ENCODE measurements at places on chromosomes 13 and 19. TPM values are rescaled to one million over a fixed set of nuclear protein-coding genes. Genes with fewer than 3 reads are reported as not detected.
A peak's percentile ranks its signal among the peaks of the same experiment; 100 is the strongest.

DNA sequence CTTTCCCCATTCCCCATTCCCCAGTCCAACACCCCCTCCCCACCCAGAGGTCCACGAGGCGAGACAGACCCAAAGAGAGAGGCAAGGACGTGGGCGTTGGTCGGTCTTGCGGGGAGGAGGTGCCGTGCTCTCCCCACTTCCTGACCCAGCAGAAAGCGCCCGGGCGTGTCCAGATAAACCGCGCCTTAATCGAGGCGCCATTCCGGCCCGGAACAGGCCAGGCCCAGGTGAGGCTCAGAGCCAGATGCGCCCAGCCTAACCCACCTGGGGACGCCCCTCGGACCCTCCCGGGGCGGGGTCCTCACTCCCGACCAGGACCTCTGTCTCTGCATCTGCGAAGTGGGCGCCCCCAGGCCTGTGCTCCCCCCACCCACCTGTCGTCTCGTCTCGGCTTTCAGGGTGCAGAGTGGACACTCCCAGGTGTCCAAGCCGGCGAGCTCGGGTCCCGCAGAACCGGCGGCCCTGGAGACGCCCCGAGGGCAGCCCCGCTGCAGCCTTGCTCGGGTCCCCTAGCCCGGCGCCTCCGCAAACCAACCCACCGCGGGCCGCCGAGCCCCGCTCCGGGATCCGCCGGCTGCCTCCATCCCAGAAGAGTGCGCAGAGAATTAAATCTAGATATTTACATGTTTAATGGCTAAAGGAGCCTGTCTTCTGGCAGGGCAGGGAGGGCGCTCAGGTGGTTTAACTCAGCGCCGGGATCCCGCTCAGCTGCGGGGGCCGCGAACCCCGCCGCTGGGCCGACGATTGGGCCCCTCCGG is 5.0 kb upstream of the ONECUT3 start:
- no peak for DNase-seq

DNA sequence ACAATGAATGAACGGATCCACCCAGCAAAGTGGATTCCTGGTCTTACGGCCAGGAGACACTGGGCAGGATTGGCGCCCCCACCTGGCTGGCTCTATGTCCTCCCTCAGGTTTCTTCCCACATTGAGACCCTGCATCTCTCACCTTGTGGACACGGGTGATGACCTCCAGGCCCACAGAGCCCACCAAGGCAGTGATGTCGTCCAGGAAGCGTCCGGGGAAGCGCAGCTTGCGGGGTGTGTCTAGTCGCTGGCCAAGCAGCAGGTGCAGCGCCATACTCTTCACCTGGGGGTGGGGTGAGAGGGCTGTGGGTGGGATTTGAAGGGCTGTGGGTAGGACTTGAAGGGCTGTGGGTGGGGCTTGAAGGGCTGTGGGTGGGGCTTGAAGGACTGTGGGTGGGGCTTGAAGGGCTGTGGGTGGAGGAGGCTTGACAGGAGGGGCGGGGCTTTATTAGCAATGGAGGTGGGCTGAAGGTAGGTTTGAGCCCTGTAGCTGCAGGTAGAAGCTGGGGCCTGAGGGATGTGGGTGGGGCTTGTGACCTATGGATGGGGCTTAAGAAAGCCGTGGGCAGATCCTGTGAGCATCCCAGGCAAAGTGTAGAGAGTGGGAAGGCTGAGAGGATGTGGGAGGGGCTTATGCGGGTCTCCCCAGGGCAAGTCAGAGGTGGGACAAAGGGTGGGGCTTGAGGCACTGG is 12.1 kb upstream of the ANGPTL8 start:
- DNase-seq: no peak

DNA sequence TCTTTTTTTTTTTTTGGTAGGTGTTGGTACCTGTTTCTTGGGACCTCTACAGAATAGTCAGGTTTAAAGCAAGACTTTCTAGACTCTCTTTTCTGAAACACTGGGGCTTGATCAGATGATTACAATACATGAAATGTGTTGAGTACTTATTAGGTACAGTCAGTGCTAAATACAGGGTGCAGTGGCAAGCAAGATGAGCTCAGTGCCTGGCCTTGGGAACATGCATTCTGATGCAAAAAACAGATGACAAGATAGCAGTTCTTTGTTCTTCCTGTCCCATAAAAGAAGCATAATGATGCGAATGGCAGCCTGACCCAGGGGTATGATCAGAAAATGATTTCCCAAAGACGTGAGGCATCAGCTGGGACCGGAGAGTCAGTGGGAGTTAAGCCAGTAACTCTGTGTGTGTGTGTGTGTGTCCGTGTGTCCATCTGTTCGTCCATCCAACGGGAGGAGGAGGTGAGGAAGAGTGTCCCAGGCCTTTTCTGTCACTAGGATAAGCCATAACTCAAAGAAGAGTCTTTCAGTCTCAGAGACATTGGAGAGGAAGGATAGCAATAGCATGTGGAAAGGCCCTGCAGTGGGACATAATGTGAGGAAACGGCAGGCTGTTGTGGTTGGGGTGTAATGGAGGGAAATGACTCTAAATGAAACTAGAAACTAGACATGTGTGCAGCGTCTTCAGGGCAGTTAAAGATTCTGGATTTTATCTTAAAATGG is 32.2 kb downstream of the SLAIN1 start:
- DNase-seq: no peak

- peak; percentile 40 for DNase-seq
Observed at GRCh38 chr13:95349267-95349666, 48.0 kb upstream of the ABCC4 start.

- no peak for DNase-seq
Observed at GRCh38 chr19:51462681-51463080, 4.4 kb upstream of the SIGLEC8 start.

DNA sequence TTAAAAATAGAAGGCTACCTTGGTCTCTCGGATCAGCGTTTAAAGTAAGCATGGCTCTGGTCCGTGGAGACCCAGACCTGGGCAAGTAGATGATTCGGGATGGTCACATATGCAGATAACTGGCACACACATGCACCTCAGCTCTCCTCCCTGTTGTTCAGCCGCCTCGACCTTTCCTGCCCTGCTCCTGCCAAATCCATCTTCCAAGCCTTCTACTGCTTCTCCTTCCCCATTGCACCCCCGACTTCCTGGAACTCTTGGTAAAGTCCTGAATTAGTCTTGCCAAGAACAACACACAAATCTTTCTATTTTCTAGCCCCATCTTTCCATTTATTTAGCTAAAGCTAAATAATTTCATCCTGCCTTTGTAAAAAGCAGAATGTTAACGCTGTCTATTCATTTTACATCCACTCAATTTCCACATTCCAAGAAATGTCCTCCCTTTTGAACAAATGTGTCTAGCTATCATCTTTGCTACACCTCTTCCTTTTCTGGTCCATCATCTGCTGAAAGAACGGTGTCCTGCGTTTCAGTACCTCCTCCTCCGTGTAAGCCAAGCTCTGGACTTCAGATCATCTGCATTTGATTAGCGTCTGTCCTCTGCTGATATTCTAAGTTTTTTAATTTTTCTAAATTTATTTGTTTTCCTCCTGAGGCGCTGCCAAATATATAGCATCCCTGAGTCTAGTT is 92.5 kb downstream of the ZIC5 start:
- DNase-seq: no peak

DNA sequence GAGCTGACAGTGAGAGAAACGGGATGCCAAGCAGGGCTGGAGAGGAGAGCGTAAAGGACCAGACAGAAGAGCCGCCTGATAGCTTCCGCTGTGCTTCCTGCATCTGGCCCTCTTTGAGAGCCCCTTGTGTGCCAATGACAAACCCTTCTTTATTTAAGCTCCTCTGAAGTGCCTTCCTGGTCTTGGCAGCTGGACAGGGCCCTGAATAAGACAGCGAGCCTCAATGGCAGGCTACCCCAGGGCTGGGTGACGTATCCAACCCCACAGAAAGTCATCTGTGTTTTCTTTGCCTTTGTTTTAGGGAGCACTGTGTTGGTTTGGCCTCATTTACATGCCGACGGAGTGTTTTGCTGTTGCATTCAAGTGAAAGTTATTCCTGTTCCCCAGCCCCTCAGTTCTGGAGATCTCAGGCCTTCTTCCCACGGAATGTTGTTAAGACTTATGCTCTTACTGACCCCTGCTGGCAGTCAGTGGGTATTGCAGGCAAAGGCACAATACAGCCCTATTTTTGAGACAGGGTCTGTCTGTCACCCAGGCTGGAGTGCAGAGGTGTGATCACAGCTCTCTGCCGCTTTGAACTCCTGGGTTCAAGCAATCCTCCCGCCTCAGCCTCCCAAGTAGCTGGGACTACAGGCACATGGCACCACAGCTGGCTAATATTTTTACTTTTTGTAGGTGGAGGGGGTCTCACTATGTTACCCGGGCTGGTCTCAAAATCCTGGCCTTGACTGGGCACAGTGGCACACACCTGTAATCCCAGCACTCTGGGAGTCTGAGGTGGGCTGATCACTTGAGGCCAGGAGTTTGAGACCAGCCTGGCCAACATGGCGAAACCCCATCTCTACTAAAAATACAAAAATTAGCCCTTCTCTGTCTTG is 16.8 kb downstream of the CCL25 start:
- no peak for DNase-seq

DNA sequence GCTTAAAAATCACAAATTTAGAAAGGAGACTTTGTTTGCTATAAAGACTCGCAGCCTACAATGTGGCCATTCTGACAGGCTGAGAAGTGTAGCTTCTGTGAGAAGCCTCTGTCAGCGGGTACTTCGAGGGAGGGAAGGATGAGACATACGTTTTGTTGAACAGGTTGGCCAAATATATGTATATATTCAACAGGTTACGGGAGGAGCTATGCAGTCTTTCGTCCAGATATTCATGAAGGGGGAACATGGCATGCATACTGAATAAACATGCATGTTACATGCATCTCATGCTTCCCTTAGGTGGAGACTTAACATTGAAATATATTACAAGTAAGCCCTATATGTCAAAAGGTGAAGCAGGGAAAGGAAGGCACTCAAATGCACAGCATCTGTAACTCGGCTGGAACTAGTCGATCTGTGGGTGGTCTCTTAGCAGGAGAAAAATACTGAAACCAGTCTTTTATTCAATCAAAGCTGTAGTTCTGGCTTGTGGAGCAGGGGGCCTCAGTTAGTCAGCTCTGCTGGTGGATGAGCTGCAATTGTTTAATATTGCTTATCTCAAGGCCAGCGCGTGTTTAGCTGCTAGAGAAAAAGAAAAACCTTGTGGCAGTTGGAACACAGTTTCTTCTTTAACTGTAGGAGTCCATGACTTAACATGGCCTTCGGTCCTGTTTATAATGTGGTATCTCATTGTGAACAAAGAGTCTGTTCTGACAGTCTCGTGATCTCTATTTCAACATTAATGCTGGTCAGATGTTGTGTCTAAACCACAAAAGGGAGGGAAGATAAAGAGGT is 94.3 kb downstream of the FAM216B start:
- peak; percentile 54 for DNase-seq

DNA sequence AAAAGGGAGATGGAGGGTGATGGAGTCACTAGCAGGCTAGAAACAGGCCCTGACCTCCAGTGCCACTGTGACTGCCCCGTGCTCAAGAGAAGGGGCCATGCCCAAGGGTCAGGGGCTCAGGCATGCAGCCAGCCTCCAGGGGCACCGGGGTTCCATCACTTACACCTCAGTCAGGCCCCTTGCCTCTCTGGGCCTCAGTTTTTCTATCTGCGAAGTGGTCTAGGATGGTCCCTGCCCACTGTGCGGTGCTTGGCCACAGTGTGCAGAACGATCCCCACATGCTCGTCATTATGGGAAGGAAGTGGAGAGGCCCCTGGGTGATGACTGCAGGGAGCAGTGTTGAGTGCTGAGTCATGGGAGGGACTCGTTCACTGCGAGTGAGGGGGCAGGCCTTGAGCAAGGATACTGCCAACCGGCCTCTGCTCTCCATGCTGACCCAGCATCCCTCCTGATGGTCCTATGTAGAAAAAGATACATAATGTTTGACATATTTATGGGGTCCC is 23.1 kb downstream of the TMED1 start:
- DNase-seq: peak; percentile 97

GRCh38 chr13:19890030-19890429 is 26.6 kb upstream of the ZMYM5 start:
- DNase-seq: no peak

GRCh38 chr13:44259045-44260027 is 114.3 kb upstream of the SERP2 start:
- peak; percentile 66 for DNase-seq

DNA sequence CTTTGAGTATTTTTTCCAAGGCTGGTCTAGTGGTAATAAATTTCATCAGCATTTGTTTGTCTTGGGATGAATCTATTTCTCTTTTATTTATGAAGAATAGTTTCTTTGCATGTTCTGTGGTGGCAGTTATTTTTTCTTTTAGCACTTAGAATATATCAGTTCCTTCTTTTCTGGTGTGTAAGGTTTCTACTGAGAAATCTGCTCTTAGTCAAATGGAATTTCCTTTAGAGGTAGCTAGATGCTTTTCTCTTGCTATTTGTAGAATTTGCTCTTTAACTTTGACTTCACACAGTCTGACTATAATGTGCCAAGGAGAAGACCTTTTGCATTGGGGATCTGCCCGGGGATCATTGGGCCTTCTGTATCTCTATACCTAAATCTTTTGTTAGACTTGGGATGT is 4.1 kb upstream of the SIGLEC6 start:
- no peak for DNase-seq

The IQCN gene
- 0.18 TPM for total RNA-seq

The TGFBR3L gene
- total RNA-seq: not detected

The FPR3 gene
- not detected for total RNA-seq

The SERPINE3 gene
- not detected for total RNA-seq

The GPR4 gene
- not detected for total RNA-seq

The WDR87 gene
- total RNA-seq: not detected
